Stimulated activated CD8-positive, alpha-beta memory T cell treated with anti-CD3 and anti-CD28 coated beads, Interleukin-7, amount 100 ng/mL, for 1 hour (primary cell): ENCODE measurements at places on chromosomes 7 and 10.

DNA sequence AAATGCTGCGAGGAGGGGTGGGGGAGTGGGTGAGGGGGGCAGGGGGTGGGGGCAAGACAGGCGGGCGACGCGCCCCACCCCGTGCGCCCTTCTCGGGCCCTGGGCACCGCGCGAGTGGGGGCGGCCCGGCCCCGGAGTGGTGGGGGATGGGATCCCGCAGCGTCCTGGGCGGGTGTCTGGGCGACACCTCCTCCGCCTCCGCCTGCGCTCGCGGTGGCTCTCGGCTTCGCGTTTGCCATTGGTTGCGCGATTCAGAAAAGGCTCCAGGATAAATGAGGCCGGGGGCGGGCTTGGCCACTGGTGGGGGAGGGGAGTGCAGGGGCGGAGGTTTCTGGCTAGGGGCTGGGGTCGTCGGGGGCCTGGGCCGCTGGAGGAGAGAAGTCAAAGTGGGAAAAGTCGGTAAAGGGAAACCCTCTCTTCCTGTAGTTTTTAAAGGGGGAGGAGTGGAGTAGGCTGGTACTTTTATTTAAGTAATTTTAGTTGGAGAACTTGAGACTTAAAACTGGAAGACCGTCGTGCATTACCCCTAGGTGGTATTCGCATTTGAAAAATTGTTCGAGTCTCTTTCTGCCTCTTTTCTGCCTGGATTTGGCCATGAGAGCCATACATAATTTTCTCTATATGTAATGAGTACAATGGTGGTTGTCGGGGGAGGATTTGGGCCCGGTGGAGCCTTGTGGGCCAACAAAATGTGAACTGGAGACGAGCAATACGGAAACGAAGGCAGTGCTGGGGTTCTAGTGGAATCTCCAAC lies 992 bp upstream of the IGF2BP3 start:
- DNase-seq, result no peak

- no peak for DNase-seq
Observed at GRCh38 chr10:75401569-75402485, at the start of gene ZNF503. Gene ZNF503, minus strand, starts transcription at chr10:75401764. Its CDS starts 345 bp downstream, at chr10:75401419.

DNA sequence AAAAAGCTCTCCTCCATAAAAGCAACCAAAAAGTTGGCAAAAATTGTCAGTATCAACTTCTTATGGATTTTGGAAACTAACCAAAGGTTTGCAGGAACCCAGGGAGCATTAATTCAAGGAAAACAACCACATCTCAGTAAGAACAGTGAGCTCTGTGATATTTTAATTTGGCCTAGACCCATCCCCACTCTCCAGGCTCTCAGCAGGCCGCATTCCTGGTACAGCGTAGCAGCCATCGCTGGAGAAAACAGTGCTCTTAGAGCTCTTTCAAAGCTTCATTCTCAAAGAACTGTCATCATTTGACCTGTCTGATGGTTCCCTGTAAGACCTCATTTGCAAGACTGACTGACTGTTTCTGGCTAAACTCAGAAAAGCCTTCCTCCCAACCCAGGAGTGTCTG lies 81.9 kb downstream of the NUDCD3 start:
- DNase-seq, result no peak

DNA sequence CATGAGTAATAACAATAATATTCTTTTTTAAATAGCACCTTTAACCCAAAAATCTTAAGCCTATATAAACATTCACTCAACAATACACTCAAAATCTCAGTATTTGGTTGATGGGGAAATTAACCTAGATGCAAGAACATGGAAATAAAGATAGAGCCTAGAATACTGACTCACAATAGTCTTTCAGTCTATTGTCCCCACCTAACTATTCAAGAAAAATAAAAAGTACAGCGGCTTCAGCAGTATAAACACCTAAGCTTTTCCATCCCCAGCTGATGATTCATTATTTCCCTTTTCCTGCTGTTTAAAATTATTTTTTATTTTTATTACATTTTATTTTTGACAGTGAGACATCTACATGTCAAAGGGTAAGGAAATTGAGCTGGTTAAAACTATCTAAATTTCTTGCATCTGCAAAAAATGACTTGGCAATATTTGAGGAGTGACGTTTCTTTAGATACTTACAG lies 201.4 kb downstream of the FZD1 start:
- no peak for DNase-seq

DNA sequence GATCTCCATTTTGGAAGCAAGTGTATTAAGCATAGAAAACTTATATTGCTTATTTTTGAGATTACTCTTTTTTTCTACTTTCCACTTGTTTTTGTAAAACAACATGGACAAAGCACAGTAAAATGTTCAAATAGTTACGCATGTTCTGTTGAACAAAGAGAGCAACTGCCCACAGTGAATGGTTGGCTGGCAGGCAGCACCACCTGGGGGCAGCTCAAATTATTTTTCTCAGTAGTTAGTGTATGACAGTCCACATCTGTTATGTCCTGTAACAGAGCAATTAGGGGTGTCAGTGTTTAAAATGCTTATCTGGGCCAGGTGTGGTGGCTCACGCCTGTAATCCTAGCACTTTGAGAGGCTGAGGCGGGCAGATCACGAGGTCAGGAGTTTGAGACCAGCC lies 46.1 kb upstream of the CACUL1 start:
- DNase-seq, result no peak

- DNase-seq, result no peak
Observed at GRCh38 chr10:129331207-129331838, 135.7 kb upstream of the MGMT start.

- DNase-seq, result no peak
Observed at GRCh38 chr7:143499246-143499645, 21.6 kb downstream of the TAS2R41 start.

DNA sequence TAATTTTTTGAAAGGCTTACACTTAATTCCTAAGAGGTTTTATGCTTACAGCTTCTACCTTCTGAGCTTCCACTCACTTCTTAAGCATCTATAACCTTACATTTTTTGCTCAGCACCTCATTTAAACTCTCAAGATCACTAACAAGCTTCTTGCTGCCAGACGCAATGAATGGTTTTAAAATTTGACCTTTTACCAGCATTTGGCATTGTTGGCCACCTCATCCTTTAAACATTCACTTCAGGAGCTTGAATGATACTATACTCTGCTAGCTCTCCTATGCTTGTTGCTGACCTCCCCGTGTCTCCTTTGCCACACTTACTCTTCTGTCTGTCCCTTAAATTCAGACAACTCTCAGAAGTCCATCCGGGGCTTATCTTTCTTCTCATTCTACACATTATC lies 37.7 kb upstream of the ODAD2 start:
- DNase-seq, result no peak

- no peak for DNase-seq
Observed at GRCh38 chr7:70808876-70809275, 323.1 kb upstream of the GALNT17 start.

DNA sequence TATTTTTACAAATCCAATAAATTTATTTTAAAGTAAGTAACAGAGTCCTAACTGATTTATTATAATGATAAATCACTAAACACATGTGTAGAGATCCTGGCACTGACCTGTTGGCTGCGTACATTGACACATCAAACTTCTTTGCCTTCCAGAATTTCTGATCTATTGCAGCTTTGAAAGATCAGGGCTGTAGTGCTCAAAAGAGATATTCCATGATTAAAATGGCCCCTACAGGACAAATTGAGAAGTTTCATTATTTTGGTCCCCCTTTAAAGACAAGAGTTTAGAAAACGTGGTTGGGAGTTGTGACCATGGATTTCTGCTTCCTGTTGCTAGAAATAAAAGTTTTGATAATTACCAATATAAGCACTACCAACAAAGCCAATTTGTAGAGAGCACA lies 87.7 kb upstream of the PDK4 start:
- DNase-seq, result no peak
